ENCODE measurements at places on chromosomes 7 and 10.

- DNase-seq: peak; percentile 70
These were observed 2.2 kb upstream of the ANTXRL start for GRCh38 chr10:46284286-46285229.

DNA sequence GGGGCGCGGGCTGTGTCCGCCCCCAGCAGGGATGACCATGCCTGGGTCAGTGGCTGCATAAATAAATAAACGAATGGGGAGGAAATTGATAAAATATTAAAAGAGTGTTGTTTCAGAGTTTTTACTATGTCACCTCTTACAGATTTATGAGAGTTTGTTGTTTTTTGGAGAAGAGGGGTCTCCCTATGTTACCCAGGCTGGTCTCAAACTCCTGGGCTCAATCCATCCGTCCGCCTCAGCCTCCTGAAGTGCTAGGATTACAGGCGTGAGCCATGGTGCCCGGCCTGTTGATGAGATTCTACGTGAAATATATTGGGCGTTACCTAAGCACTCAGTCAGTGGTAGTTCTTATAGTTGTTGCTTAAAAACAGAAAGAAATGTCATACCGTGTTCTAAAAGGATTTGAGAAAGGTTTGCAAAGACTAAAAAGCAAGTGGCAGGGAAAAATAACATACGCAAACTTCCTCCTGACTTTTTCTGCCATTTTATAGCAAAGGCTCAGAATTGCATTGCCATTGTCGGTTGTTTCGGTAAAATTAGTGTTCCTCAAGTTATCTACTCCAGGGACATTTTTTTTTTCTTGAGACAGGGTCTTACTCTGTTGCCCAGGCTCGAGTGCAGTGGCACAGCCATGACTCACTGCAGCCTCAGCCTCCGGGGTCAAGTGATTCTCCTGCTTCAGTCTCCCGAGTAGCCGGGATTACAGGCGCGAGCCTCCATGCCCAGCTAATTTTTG, 39.5 kb upstream of the FOXK1 start:
- DNase-seq: no peak

GRCh38 chr10:3689871-3690510, 95.0 kb downstream of the KLF6 start:
- DNase-seq: no peak

DNA sequence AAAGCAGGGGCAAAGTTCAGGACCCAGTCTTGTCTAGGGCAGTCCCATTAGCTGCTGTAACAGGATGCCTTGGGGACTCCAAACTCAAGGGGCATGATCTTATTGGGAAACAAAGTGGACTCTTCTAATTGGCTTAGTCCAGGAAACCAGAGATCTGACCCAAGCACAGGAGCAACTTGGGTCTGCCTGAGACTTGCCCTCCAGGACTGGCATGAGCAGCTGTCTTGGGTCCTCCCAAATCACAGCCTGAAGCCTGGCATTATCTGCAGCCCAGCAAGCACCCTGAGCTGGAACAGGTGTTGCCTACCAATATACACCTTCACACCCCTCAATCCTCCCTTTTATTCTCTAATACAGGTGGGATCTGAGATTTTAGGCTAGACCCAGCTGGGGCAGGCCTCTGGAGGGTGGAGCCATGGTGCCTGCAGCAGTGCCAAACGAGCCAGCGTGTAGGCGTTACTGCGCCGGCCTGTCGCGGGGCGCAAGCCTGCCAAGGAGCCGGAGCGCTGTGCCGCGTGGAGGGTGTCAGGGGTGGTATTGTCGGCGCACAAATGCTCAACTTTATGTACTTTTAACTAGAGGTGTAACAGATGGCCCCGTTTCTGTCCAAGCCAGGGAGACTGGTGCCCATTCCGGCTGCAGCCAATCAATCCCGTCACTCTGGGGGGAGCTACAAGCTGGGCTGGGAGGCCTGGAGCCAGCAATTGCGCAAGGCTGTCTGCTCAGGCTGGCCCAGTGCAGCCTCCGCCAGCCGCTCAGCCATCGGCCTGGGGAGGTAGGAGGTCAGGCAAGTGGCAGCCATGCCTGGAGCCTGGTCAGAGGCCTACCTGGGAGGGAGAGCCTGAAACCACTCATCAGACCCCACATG, 12.8 kb upstream of the LBX1 start:
- DNase-seq: no peak

DNA sequence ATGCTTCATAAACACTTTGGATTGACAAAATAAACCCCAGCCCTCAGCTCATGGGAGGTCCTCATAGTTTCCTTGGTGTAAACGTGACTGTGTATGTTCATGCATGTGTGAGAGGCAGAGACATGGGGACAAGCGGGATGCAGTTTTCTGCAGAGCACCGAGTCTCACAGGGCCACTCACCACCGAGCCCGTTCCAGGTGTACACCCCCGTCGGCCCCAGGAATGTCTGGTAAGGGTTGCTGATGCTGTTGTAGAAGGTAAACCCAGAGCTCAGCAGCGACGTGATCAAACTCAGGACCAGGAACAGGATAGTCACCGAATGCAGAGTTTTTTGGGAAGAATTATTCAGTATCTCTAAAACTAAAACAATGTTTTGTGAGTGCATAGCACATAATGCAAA, 9.2 kb downstream of the CLRN3 start:
- DNase-seq: no peak

- no peak for DNase-seq
These were observed 38.8 kb downstream of the FAM53B start for GRCh38 chr10:124705381-124705740.

- DNase-seq: no peak
These were observed 177.5 kb downstream of the RAPGEF5 start for GRCh38 chr7:22179442-22179879.

DNA sequence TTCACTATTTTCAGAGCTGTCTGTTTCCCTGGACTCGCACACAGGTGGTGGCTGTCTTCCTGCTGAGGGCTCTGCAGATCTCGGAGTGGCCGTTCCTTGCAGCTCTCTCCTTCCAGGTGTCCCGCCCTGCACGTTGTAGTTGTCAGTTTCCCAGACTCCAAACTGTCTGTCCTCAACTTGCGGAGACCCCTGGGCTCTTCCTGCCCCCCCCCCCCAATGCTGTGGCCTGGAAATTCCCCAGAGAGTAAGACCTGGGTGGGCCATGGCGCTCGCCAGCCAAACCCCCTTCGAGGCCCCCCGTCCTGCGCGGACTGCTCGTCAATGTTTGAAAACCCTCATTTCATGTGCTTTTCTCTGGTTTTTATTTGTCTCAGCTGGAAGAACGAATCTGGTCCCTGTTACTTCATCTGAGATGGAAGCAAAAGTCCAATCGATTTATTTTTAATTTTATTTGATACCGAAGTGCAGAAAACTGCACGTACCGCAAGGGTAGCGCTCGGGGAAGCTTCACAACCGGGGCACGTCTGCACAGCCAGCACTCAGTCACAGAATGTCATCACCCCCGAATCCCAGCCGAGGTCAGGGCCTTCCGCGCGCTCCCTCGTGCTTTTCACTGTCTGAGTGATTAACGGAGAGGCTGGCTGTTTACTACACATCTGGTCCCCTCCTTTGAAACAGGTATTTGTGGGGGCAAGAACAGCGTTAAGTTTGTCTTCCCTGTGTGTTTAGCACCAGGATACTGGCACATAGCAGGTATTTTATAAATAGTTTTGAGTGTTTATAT, 46.4 kb upstream of the NKX6-2 start:
- no peak for DNase-seq

GRCh38 chr10:95542330-95542729, 18.8 kb downstream of the SORBS1 start:
- DNase-seq: no peak

DNA sequence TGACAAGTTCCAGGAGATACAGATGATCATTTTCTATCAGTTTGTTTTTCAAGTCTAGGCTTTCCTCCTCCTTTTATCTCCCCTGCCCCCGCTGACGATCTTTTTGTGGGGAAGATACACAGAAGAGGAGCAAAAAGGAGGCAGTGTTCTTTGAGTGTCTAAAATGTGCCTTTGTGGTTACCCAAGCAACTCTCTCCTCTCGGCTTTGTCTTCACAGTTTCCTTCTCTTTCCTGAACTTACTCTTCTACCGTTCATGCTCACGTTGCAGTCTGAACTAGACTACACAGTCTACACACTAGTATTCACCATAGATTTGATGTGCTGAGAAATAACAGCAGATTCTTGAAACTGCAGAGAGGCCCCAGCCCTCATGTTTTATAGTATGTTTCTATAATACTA, 23.6 kb downstream of the CEP41 start:
- no peak for DNase-seq

GRCh38 chr7:140571538-140572122, 69.0 kb downstream of the DENND2A start:
- DNase-seq: peak; percentile 53

- no peak for DNase-seq
These were observed 178.3 kb upstream of the MKLN1 start for GRCh38 chr7:131149429-131149773.

DNA sequence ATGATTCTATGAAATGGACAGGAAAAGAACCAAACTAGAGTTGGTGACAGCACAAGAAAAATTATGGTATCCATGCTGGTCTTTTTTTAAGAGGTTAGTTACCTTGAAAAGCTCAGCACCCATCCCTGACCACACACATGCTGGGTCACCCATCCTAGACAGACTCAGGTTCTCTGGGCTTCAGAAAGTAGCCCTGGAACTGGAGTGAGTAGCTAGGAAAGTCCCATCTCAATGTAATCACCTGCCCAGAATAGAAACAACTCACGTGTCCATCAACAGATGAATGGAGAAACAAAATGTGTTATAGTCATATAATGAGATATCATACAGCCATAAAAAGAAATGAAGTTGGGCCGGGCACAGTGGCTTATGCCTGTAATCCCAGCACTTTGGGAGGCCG, 37.0 kb downstream of the GSDME start:
- DNase-seq: no peak

DNA sequence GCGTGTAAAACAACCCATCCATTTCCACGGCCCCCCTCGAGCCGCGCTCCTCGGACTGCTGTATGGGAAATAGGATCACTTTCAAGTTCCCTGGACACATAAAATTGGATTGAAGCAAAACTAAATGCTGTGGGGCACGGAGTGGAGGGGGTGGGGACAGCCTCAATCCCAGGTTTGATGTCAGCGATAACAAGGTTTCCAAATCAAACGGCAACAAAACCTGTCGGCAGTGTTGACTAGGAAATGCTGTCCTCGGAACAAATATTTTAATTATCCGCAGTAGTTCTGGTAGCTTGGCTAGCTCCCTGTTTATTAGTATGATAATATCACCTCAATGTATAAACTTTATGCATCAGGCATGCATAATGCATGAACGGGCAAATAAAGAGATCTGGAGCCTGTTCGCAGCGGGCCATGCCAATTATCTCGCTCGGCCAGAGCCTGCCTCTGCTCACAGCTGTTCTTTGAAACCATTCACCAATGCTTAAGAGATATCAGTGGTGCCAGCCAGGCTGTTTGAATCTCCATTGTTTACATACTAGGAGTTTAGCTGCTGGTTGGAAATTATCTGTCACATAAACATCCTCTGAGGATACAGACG, 161.1 kb downstream of the PAXIP1 start:
- no peak for DNase-seq

- no peak for DNase-seq
These were observed 227.0 kb upstream of the AOAH start for GRCh38 chr7:36951257-36951697.

DNA sequence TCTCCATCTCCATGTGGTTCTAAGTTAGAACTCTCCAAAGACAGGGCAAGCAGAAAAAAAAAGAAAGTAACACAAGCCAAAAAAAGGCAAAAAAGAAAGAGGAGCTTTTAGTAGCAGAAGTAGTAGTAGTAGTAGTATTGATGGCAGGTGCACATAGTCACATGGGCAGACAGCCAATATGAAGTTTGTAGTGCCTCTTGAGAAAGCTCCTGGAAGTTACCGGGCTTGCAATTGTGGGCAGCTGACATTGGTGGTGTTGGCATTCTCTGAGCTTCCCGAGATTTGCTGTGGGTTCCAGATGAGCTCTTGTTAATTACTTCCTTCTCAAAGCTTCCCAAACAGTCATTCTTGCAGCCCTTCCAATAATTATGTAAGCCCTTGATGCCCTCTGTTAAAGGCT, 1128.5 kb downstream of the TYW1 start:
- DNase-seq: no peak

DNA sequence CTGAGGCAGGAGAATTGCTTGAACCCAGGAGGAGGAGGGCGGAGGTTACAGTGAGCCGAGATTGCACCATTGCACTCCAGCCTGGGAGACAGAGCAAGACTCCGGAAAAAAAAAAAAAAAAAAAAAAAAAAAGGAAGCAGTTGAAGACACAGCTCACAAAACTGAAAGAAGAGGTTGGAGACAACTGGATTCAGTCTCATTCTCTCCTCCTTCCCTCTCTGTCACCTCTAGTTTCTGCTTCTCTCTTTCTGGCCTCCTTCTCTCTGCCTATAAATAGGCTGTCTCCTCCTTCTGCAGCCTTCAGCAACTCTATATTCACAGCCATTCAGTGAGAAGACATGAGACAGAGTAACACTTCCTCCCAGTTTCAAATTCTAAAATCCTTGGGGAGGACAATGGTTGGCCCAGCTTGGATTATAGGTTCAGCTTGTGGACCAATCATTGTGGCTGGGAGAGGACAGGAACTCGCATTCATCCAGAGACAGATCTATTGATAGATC, 125.6 kb upstream of the HABP2 start:
- DNase-seq: no peak

GRCh38 chr10:88851706-88852105, at the start of gene ANKRD22:
ANKRD22 (minus strand) TSS chr10:88851844; CDS start chr10:88851607, 237 bp downstream.
- peak; percentile 78 for DNase-seq

GRCh38 chr10:86440874-86441843, 74.6 kb upstream of the GRID1 start:
- DNase-seq: peak; percentile 37

GRCh38 chr10:17648243-17649035, 4.5 kb downstream of the STAM start:
- no peak for DNase-seq

- DNase-seq: peak; percentile 96
These were observed 206.1 kb upstream of the NPSR1 start for GRCh38 chr7:34451923-34452322.

DNA sequence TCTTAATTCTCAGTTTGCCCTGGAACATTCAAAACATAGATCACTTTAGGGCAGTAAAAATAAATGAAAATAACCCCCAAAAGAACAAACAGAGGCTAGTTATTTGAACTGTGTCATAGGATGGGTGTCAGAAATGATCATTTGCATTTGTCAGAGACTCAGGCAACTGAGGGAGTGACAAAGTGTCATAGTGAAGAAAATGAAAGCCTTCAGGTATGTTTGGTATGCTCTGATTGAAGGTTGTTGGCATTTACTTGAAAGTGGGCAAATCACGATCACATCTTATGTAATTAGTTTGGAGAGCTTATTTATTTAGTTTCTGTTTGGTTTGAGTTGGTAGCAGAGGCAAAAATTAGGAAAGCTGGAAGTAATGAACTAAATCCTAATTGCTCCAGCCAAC, 880.9 kb downstream of the ANKRD7 start:
- DNase-seq: no peak

Data from NCI-H226 (cell line).